ENCODE measurements at places on chromosomes 11 and 22. TPM values are rescaled to one million over a fixed set of nuclear protein-coding genes. Genes with fewer than 3 reads are reported as not detected.
A peak's percentile ranks its signal among the peaks of the same experiment; 100 is the strongest.

DNA sequence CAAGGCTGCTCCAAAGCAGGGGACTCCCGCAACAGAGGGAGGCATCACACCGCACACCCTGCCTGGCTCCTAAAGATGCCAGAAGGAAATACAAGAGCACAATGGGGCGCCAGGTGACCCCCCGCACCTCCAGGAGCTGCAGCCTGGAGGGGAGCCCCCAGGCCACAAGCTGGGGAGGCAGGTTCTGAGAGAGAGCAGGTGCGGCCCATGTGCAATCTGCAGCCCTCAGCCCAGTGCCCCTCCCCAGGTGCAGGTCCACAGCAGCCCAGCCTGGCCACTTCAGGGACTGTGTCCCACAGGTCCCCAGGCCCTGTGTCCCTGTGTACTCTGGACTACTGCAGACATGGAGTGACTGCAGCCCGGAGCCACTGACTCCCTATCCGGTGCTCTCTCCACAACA, 13.1 kb downstream of the WNT7B start:
- no peak overlapping the region for H3K4me3 ChIP-seq
- DNase-seq: no peak
- no peaks in the 10 kb centered on the region for H3K27me3 ChIP-seq
- H3K27ac ChIP-seq: no peak overlapping the region

DNA sequence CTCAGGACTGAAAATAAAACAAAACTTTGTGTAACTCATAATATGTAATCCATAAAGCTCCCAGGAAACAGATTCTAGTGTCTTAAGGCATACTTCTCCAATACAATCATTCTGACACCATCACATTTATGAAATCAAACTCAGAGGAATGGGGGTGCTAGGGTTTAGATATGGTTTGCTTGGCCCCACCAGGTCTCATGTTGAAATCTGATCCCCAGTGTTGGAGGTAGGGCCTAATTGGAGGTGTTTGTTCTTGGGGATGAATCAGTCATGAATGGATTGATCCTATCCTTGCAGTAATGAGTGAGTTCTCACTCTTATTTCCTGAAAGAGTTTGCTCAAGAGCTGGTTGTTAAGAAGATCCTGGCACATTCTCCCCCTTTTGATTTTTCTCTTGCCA, 380.9 kb downstream of the ETS1 start:
- H3K36me3 ChIP-seq: no peaks in the 10 kb centered on the region
- H3K27ac ChIP-seq: no peak overlapping the region
- H3K4me3 ChIP-seq: no peak overlapping the region
- no peak for DNase-seq
- H3K27me3 ChIP-seq: no peaks in the 10 kb centered on the region

- no peak overlapping the region for H3K27ac ChIP-seq
- no peak overlapping the region for H3K4me3 ChIP-seq
- no peaks in the 10 kb centered on the region for H3K4me1 ChIP-seq
- H3K27me3 ChIP-seq: no peaks in the 10 kb centered on the region
- H3K36me3 ChIP-seq: no peaks in the 10 kb centered on the region
Measured at GRCh38 chr11:7559398-7560283, 45.8 kb downstream of the PPFIBP2 start.

Gene E2F8
- not detected for polyA plus RNA-seq

Gene TM7SF2
- polyA plus RNA-seq: 15.0 TPM

Gene SH3BP1
- 12.9 TPM for polyA plus RNA-seq

- no peak overlapping the region for H3K4me3 ChIP-seq
- no peak for DNase-seq
- no peak overlapping the region for H3K27ac ChIP-seq
Measured at GRCh38 chr11:10076458-10077141, 217.4 kb downstream of the SBF2 start.

Gene SLC22A6
- not detected for polyA plus RNA-seq

Gene SCN3B
- not detected for polyA plus RNA-seq

Gene CHRNA10
- polyA plus RNA-seq: not detected

DNA sequence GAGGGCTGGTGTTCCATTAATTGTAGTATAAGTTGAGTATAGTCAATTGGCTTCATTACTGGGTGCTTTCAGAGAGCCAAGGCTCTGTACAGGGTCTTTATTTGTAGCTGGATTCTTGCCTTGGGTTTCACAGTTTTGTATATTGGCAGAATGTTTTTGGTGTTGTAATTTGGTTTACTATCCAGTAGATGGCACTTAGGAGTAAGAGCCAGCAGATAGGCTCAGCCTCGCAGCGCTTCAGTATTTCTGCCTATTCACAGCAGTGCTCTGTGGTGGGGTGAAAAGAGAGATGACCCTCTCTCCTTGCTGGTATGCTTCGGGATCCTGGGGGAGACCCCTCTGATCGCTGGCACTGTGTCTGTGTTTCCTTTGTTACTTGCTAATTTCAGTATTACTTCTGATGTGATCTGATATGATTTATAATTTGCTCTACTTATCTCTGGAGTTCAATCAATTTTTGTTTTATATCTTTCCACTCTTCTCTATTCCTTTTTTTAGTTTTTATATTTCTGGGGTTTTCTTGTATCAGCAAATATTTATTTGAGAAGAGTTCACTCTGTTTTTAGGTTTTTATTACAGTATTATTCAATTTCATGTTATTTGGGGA, 52.2 kb downstream of the ANO5 start:
- no peaks in the 10 kb centered on the region for H3K27me3 ChIP-seq
- H3K36me3 ChIP-seq: no peaks in the 10 kb centered on the region
- no peak overlapping the region for H3K4me3 ChIP-seq
- no peak overlapping the region for H3K27ac ChIP-seq
- peak; percentile 13 for DNase-seq
- H3K4me1 ChIP-seq: no peaks in the 10 kb centered on the region

GRCh38 chr11:1425439-1425838, 35.7 kb downstream of the BRSK2 start:
- no peaks in the 10 kb centered on the region for H3K27me3 ChIP-seq
- DNase-seq: no peak
- no peak overlapping the region for H3K27ac ChIP-seq
- H3K4me3 ChIP-seq: no peak overlapping the region
- H3K36me3 ChIP-seq: no peaks in the 10 kb centered on the region
- H3K4me1 ChIP-seq: no peaks in the 10 kb centered on the region

- no peaks in the 10 kb centered on the region for H3K36me3 ChIP-seq
- H3K4me3 ChIP-seq: no peak overlapping the region
- H3K27me3 ChIP-seq: no peaks in the 10 kb centered on the region
- no peak for DNase-seq
- no peaks in the 10 kb centered on the region for H3K4me1 ChIP-seq
Measured at GRCh38 chr11:113814181-113814580, 34.6 kb downstream of the CLDN25 start.

Gene MAML2
- 12.6 TPM for polyA plus RNA-seq

Gene C11orf16
- not detected for polyA plus RNA-seq

- peaks cover 40% of the 10 kb centered on the region for H3K4me1 ChIP-seq
- no peak overlapping the region for H3K4me3 ChIP-seq
- H3K27ac ChIP-seq: no peak overlapping the region
- no peak for DNase-seq
Measured at GRCh38 chr22:37195921-37196320, 7.9 kb upstream of the C1QTNF6 start.

Gene SYTL2
- 12.0 TPM for polyA plus RNA-seq

DNA sequence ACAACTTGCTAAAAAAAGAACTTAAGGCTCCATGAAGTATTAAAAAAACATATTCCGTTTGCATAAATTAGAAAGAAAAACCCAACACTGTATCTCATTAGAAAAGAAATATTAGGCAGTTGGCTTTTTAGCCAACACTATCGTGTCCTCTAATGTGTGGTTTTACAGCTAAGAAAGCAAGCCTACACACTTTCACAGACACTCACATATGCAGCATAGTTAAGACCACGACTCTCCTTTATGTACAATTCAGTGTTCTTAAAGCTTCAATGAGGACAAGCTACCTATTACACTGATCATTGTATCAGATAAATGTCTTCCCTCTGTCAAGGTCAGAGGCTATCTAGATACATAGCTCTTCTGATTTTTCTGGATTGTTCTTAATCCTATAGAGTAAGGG, 80.1 kb downstream of the PICALM start:
- DNase-seq: no peak
- H3K36me3 ChIP-seq: peaks cover 49% of the 10 kb centered on the region
- H3K27me3 ChIP-seq: no peaks in the 10 kb centered on the region
- no peak overlapping the region for H3K27ac ChIP-seq
- no peaks in the 10 kb centered on the region for H3K4me1 ChIP-seq
- H3K4me3 ChIP-seq: no peak overlapping the region

DNA sequence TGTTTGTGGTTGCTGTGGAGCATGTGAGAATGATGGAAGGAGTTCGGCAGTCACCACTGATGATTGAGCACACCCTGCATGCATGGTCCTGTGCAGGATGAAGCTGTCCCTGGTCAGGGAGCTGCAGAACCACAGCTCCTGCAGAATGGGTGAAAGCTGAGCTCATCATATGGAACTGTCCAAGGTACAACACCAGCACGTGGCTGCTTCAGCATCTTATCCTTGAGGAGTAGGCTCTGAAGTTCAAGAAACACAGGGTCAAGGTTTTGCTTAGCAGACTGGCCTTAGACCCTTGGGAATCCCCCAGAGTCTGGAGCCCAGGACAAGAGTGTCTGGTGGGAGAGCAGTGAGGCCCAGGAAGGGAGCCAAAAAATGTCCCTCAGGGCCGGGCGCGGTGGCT, 182.4 kb upstream of the LARGE1 start:
- no peaks in the 10 kb centered on the region for H3K27me3 ChIP-seq
- no peak for DNase-seq
- no peaks in the 10 kb centered on the region for H3K4me1 ChIP-seq
- no peak overlapping the region for H3K27ac ChIP-seq
- no peak overlapping the region for H3K4me3 ChIP-seq

Gene DRD2
- not detected for polyA plus RNA-seq

DNA sequence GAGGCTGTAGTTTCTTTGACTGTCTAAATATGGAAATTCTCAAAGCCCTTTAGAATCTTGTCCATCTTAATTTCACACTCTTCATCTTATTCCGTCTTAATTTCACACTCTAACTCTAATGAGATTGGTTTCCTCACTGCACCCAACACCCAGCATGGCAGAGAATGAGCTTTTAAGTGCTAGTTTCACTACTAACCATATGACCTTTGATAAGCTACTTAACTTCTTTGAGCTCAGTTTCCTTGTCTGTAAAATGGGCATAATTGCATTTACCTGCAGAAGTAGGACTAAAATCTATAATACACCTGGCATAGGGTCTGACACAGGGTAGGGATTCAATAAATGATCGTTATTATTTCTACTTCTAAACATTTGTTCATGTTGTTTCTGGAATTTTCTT, 30.4 kb downstream of the TBCEL start:
- H3K36me3 ChIP-seq: no peaks in the 10 kb centered on the region
- H3K4me1 ChIP-seq: no peaks in the 10 kb centered on the region
- H3K27ac ChIP-seq: no peak overlapping the region
- H3K4me3 ChIP-seq: no peak overlapping the region
- DNase-seq: no peak

Gene NFAM1
- polyA plus RNA-seq: 0.06 TPM

Gene JAML
- 195 TPM for polyA plus RNA-seq

Gene ROBO4
- polyA plus RNA-seq: 0.04 TPM

Gene TBX10
- not detected for polyA plus RNA-seq

DNA sequence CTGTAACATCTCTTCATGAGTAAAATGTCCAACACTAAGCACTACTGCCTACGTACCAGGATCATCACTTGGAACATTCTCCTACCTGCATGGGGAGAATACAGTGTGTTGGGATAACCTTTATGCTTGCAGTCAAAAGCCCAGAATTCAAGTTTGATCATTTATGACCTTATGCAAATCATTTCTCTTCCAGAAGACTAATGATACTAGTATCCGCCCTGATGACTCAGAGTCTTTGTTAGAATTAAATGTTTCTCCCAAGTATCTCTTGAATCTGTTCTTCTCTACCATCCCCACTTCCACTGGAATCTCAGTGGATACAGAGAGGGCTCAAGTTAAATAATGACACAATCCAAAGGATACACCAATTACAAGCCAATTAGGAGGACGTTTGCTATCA, 12.4 kb downstream of the MAJIN start:
- H3K36me3 ChIP-seq: no peaks in the 10 kb centered on the region
- H3K27ac ChIP-seq: no peak overlapping the region
- no peaks in the 10 kb centered on the region for H3K27me3 ChIP-seq
- no peaks in the 10 kb centered on the region for H3K4me1 ChIP-seq
- no peak for DNase-seq

DNA sequence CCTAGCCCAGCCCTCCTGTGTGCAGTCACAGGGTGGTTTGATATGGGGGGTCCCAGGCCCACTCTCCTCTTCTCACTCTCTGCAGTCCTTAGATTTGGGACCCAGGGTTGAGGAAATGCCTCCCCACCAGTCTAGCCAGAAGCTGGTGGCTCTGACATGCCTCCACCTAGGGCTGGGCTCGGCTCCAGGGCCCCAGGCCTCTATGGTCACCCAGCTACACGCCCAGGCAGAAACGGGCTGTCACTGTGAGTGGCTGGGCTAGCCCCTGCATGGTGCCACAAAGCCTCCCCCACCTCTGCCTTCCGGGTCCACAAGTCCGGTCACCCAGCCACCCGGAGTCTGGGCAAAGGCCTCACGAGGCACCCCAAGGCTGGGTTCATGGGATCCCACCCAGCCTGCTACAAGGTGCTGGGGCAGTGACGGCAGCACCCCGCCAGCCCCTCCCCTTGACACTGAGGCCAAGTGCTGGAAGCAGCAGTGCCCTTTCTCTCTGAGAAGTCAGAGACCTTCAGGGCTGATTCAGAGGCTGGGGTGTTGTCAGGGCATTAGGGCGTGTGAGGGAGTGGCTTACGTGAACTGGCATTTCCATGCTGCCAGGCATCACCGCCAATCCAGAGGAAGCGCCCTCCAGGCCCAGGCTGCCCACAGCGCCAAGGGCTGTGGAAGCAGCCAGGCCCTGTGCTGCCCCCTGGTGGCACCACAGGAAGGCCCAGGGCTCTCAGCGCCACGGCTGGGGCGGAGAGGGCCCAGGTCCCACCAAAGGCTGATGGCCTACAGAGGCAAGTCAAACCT, 638 bp upstream of the PITPNM1 start:
- H3K27me3 ChIP-seq: no peaks in the 10 kb centered on the region
- DNase-seq: peak; percentile 86
- no peaks in the 10 kb centered on the region for H3K36me3 ChIP-seq
- peak overlapping the region; percentile 81 for H3K4me3 ChIP-seq
- peak overlapping the region; percentile 96 for H3K27ac ChIP-seq
- peaks cover 40% of the 10 kb centered on the region for H3K4me1 ChIP-seq

- H3K4me3 ChIP-seq: peak overlapping the region; percentile 93
- peak overlapping the region; percentile 98 for H3K27ac ChIP-seq
- H3K4me1 ChIP-seq: peaks cover 26% of the 10 kb centered on the region
- H3K27me3 ChIP-seq: no peaks in the 10 kb centered on the region
- no peak for DNase-seq
Measured at GRCh38 chr11:108220721-108221336, 1.6 kb downstream of the NPAT start.

Data from naive thymus-derived CD4-positive, alpha-beta T cell (primary cell).